ENCODE measurements at places on chromosomes 1 and 21. TPM values are rescaled to one million over a fixed set of nuclear protein-coding genes. Genes with fewer than 3 reads are reported as not detected.

GRCh38 chr1:40781608-40781971, 2.0 kb upstream of the KCNQ4 start:
- DNase-seq: no peak

- no peak for DNase-seq
Observed at GRCh38 chr1:50358962-50359361, 64.3 kb downstream of the DMRTA2 start.

DNA sequence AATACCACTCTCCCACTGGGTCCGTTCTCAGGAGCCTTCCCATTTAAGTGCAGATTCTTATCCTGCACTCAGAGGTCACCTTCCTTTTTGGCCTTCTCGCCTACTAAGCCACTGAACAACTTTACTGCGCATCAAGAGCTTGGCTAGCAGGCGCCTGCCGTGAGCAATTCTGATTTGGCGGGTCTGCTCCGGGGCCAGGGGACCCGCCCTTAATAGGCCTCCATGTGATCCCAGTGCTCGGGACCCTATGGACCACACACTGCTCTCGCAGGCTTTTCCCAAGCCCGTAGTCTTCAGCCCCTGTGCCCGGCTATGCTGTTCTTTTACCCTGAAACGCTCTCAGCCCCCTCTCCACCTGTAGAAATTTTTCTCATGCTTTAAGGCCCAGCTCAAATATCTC, 45.1 kb downstream of the BCL9 start:
- DNase-seq: no peak

The PLEKHA6 gene
- 55.8 TPM for polyA plus RNA-seq

The C4BPA gene
- 0.47 TPM for polyA plus RNA-seq

GRCh38 chr1:111990026-111990877, 784 bp upstream of the KCND3 start:
- no peak for DNase-seq

DNA sequence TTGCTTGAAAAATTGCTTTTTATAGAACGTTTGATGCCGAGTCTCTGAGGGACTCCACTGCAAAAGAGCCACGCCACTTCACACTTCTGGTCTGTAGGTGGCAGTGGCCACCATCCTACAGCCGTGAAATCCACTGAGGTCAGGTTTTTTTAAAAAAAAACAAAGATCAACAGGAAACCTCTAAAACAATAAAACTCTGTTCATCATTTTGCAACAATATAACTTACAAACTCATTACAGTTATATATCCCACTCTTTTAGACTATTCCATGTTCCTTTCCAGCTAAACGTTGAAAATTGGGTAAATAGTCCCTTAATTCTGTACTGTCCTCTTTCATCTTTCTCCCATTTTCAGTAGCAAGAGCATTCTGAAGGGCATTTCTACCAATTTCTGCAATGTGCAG, 64.6 kb upstream of the FMN2 start:
- peak; percentile 17 for DNase-seq

The PGLYRP4 gene
- polyA plus RNA-seq: not detected

All from left renal pelvis (tissue), 4 donors.